Stimulated activated CD8-positive, alpha-beta memory T cell treated with anti-CD3 and anti-CD28 coated beads, Interleukin-7, amount 100 ng/mL, for 1 hour (primary cell): ENCODE measurements at places on chromosomes 5 and 9.

GRCh38 chr9:69719983-69720382 is 39.8 kb downstream of the PTAR1 start:
- DNase-seq: no peak

- no peak for DNase-seq
These were observed 45.2 kb downstream of the TLE4 start for GRCh38 chr9:79616971-79617370.

DNA sequence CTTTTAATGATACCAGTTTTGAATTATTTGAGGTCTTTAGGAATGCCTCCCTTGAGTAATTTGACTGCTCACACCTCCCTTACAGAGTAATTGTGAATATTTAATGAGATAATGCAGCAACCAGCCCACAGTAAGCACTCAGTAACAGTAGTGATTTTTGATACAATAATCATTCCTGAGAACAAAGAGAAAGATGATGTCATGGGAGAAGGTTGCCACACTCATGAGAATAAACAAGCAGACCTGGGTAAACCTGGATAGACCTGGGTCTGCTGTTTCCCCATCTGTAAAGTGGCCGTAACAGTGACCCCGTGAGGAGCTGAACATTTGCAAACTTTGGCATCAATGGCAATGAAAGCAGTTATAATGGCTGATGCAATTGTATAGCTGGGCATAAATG is 4.2 kb downstream of the C1QTNF2 start:
- DNase-seq: no peak

DNA sequence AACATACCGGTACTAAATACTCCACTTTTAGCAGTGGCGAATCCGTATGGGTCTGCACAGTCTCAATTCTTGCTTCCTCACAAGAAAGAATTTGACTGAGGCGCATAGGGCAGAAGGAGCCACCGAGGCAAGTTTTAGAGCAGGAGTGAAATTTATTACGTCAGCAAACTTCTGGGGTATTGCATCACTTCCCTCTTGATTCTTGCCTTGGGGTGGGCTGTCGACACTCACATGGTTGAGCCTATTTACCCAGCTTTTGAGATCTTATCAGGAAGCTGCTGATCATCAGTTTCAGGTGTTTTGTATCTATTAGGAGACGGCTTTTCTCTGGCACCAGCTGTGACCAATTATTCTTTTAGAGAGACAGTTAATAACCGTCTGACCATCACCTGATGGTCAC is 111.5 kb upstream of the CCNH start:
- DNase-seq: no peak

DNA sequence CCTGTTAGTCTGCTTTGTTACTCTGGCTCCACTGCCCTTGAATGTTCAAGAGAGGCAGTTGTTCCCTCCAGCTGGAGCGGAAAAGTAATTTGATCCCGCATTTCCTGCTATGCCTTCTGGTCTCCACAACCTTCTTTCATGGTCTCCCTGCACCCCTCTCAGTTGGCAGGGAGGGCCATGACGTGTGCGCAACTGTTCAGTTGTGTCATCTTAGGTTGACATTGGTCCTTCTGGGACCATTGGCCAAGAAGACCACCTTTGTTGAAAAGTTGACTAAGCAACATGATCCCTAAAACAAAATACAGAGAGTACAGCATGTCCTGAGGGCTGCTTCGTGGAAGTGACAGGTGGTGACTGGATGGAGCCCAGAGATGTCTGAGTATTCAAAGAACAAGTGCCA is 192.5 kb upstream of the TUT7 start:
- no peak for DNase-seq

- DNase-seq: no peak
These were observed 22.7 kb upstream of the COL5A1 start for GRCh38 chr9:134618833-134619447.

DNA sequence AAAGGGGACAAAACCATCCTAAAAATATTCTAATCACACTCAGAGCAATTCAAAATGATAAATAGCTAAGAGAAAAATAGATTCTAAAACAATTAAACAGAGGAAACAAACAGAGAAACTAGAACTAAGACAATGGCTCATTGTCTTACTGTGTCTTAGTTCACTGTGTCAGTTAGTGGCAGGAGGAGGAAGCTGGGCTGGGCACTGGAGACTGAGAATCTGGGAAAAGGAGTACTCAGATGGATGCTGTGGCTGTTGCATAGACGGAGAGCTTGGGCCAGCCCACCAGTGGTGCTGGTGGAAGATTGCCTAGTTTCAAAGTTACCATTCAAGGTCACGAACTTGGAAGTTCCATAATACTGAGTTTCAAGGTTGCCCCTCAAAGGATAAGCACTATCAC is 94.7 kb upstream of the IFNK start:
- no peak for DNase-seq
